ENCODE measurements at places on chromosomes 3 and 15. TPM values are rescaled to one million over a fixed set of nuclear protein-coding genes. Genes with fewer than 3 reads are reported as not detected.

DNA sequence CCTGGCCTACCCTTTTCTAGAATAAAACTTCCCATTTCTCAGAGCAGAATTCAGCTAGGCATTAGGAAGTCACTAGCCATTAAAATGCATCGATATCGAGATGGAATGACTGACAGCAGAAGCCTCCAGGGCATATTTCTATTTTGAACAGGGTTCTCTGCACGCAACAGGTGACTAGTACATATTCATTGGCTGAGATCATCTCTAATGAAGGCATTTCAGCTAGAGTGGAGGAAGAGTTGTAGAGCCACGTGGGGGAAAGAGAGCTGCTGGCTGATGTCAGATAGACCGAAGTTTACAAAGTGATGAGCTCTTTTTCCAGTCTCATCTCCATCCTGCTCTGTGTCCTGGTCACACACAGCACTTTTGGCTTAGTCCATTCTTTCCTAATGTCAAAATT, 7.5 kb downstream of the TMEM40 start:
- DNase-seq: no peak

DNA sequence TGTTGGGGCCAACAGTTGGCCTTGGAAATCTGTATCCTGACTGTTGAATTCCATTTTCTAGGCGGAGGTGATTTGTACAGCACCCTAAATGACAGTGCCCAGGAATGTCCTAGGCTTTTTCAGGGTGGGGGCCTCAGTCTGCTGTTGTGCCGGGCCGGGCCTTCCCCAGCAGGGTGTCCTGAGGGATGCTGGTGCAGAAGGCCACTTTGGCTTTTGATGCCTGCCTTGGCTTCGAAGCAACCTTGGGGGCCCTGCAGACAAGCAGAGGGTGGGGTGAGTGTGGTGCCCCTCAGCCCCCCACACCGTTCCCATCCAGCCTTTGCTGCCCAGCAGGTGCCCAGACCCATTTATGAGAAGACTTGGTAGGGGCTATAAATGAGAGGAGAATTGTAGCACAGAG, 33.0 kb downstream of the SYNM start:
- no peak for DNase-seq

Gene CNTN4
- 51.3 TPM for total RNA-seq

Gene RTP4
- total RNA-seq: not detected

- DNase-seq: no peak
These were observed 31.6 kb upstream of the TSEN2 start for GRCh38 chr3:12452361-12453330.

GRCh38 chr3:184066211-184066610, 13.4 kb downstream of the HTR3C start:
- no peak for DNase-seq

- no peak for DNase-seq
These were observed 295.3 kb upstream of the SLITRK3 start for GRCh38 chr3:165491487-165491886.

DNA sequence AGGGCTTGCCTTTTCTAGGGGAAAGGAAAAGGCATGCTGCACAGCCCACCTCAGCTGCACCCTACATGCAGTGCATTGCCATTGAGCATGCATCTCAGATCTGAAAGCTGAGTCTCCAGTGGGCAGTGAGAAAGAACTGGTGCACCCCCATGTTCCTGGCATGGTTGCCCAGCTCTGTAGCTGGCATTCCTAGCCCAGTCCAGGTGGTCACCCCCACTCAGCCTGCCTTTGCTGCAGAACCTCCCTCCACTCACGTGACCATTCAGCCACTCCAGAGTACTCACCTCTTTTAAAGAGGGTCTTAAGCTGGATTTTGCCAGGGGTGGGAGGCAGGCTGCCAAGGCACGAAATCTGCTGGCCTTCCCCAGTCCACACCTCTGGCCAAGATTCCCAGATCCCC, 208.6 kb upstream of the TOPAZ1 start:
- DNase-seq: no peak

DNA sequence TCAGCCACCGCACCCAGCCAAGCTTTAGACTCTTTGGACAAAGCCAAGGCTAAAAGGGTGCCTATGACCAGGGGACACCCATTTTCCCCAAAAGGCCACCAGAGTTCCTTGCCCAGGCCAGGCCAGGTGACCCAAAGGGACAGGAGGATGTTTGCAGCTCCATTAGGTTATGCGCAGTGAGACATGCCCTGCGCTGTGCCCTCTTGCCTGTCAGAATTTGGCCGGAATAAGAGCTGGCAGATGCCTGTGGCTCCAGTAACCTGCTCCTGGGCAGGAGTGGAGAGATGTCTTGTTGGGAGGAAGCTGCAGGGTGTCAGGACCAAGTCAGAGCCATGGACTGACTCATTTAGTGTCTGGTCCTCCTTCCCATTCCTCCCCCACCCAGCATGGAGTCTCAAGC, 20.5 kb downstream of the DNASE1L3 start:
- DNase-seq: no peak

DNA sequence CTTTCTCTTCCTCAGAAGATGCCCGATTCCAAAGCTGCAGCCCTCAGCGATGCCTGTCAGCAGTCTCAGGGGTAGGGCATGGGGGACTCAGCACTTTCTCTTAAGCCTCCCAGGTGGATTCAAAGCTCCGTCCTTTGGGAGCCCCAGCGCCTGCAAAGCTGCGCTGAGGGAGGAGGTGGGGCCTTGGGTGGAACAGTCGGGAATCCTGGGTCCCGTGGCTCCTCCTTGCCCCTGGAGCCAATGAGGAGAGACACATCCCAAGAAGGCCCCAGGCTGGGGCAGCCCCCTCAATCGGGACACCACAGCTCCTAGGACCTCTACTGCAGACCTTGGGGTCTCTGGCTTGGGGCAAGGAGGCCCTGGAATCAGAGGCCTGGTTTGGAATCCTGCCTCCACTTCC, 227.5 kb upstream of the IGF1R start:
- DNase-seq: no peak

Gene NSUN3
- total RNA-seq: 9.6 TPM

- no peak for DNase-seq
These were observed 98.6 kb downstream of the ARNT2 start for GRCh38 chr15:80502782-80503181.

GRCh38 chr15:36905908-36906307, 194.4 kb downstream of the MEIS2 start:
- DNase-seq: peak; percentile 79

GRCh38 chr3:58608648-58609047, 31.5 kb upstream of the FAM107A start:
- no peak for DNase-seq

Gene CLDN16
- 0.27 TPM for total RNA-seq

GRCh38 chr3:184812662-184813042, 686 bp downstream of the VPS8 start:
- no peak for DNase-seq

GRCh38 chr3:66344848-66345578, 124.2 kb downstream of the SLC25A26 start:
- no peak for DNase-seq

Gene CHST13
- 17.0 TPM for total RNA-seq

Gene DUOXA2
- total RNA-seq: 1.6 TPM

DNA sequence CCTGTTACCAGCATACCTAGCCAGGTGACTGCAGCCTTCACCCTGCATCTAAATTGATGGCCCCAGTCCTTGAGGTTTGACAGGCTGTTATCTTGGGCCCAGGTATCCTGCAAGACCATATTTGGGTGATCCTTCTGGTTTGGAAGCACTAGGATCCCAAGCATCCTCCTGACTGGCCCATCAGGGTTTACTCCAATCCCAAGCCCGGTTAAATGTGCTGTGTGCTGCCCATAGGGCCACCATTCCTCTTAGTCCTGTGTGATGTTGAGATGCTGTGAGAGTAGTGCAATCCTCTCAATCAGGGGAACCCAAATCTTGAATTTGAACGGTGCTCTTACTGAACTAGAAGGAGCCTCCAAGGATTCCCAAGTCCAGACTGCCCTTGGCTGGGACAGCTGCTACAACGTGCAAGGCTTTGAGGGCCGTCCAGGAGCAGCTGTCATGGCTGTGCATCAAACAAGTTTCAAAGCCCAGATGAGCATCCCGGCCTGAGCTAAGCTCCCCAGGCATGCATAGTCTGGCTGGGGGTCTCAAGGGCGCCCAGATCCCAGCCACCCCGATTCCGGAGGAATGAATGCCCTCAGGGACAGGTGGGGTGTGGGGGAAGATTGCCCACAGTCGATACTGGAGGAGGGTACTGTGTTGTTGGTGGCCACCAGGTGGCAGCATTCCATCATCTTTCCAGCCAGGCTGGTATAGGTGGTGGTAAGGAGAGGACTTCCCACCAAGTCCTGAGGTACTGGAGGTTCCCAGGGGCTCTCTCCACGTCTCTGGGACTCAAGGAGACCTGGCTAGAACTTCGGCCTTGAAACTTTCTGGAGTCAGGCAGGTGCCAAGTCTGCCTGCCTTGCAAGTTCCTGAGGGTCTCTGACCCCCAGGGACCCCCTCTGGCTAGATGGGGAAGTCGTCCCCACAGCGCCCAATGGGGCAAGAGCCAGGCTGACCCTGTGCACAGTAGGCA, 32.6 kb downstream of the RBM5 start:
- DNase-seq: peak; percentile 85

- no peak for DNase-seq
These were observed 14.3 kb downstream of the PARP14 start for GRCh38 chr3:122694966-122695365.

Gene SLC7A14
- not detected for total RNA-seq

- no peak for DNase-seq
These were observed 117.3 kb upstream of the PRR20G start for GRCh38 chr3:127405010-127405598.

DNA sequence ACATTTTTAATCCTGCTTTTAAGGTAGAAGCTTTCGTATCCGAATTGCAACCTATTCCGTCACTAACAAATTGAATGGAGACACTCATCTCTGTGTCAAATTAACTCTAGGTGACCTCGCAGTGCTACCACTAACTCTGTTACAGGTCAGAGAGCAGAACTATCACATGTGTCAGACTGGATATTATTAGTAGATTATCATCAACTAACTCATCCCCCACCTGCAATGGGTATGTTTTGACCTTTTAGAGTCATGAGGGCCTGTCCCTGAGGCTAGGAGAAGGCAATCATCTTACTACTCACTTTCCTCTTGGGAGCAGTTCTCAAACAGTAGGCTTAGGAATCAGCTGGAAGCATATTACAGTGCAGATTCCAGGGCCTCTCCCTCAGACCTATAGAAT, 2.0 kb downstream of the GLDN start:
- DNase-seq: no peak

Gene STRC
- not detected for total RNA-seq

- no peak for DNase-seq
These were observed 29.1 kb upstream of the RASA2 start for GRCh38 chr3:141457624-141458236.

- no peak for DNase-seq
These were observed 5.9 kb upstream of the C15orf39 start for GRCh38 chr15:75195766-75196241.

GRCh38 chr3:10142707-10143560, 1.4 kb downstream of the VHL start:
- DNase-seq: peak; percentile 29

GRCh38 chr15:52181938-52182780, 9.0 kb downstream of the GNB5 start:
- no peak for DNase-seq

DNA sequence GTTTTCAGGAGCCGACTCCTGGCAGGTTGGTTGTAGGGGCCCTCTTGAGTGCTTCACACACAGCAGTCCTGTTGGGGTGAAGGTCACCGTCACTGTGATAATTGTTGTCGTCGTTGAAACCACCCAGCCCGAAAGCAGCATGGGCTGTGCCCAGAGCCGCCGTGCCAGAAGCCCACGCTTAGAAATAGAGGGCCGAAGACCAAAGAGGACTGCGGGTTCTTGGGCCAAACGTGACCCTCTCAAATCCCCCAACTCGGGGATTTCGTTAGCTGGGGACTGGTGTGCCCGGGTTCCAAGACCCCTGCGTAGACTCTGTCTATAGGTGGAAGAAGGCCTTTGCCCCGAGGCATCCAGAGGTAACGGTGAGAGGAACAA, 7.5 kb upstream of the ADAMTS17 start:
- no peak for DNase-seq

Gene TGM4
- not detected for total RNA-seq

DNA sequence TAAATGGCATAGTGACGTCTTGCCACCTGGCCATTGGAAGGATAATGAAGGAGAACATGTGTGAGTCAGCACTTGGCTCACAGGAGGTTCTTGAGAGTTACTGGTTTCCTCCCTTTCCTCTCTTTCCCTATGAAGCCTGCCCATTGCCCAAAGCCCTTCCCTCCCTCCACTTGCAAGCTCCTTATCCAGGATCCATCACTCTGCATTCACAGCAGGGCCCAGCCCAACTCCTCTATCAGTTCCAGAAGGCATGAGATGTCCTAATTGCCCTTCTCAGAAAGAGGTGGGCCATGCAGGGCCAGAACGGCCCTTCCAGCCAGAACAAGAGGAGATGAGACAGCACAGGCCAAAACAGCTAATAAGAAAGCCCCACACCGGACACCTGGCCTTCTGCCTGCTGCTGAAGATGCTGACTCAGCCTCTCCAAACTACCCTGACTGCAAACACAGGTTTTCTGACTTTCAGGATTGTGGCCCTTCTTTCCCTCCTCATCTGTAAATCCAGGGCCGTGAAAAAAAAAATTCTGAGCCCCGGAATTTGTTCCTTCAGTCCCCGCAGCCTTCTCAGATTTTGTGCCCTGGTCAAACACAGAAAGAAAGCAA, 29.7 kb downstream of the HAPLN3 start:
- no peak for DNase-seq

Gene CHRNA7
- 0.21 TPM for total RNA-seq

DNA sequence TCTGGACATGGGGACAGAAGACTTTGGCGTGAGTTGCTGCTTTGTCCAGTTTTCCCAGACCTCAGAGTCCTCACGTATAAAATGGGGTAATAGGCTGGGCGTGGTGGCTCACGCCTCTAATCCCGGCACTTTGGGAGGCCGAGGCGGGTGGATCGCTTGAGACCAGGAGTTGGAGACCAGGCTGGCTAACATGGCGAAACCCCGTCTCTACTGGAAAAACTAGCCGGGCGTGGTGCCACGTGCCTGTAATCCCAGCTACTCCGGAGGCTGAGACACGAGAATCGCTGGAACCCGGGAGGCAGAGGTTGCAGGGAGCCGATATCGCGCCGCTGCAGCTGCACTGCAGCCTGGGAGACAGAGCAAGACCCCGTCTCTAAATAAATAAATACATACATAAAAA, 22.7 kb upstream of the IGF1R start:
- DNase-seq: no peak

Gene NPHP3
- 16.0 TPM for total RNA-seq

DNA sequence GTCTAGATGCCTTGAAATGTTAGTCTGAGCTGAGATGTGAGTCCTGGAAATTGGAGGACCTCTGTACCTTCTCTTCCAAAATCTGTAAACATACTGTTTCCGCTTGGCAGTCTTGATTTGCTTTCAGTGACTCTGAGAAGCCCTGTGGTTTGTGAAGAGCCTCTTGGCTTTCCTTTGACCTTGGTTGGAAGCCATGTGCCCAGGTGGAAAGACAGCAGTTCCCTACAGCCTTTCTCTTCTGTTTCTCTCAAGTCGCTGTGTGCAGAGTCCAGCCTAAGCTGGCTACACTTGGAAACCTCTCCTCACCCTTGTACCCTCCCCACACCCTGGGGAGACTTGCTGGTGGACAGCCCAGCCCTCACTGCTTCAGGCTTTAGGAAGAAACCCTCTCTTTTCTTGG, 129.8 kb upstream of the CTDSPL start:
- no peak for DNase-seq

Gene CLDN11
- total RNA-seq: 0.51 TPM

All from Caco-2 (cell line).